ENCODE measurements at places on chromosomes 4 and X.

DNA sequence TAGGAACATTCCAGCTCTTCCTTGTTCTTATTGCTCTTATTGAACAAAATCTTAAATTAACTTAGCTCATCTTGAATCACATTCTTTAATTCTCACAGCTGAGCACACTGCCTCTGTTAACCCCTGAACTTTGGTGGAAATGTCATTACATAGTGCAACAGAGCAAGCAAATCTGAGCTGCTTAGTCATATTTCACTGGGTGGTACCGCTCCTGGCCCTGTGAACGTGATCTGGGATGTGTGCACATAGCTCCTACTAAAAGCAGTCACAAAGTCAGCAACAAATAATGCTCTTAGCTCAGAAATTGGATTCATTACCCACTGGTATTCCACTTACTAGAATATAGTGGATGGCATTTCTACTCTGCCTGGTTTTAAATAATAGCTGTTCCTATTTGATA lies 27.9 kb downstream of the ARHGEF6 start:
- peak; percentile 57 for DNase-seq

GRCh38 chr4:60326735-60327134 lies 873.4 kb upstream of the ADGRL3 start:
- DNase-seq = no peak

GRCh38 chr4:26985873-26986272 lies 125.2 kb downstream of the STIM2 start:
- peak; percentile 38 for DNase-seq

- no peak for DNase-seq
These were observed 113.0 kb downstream of the DTHD1 start for GRCh38 chr4:36394352-36394903.

GRCh38 chrX:56733459-56734046 lies 4.5 kb downstream of the NBDY start:
- peak; percentile 51 for DNase-seq

DNA sequence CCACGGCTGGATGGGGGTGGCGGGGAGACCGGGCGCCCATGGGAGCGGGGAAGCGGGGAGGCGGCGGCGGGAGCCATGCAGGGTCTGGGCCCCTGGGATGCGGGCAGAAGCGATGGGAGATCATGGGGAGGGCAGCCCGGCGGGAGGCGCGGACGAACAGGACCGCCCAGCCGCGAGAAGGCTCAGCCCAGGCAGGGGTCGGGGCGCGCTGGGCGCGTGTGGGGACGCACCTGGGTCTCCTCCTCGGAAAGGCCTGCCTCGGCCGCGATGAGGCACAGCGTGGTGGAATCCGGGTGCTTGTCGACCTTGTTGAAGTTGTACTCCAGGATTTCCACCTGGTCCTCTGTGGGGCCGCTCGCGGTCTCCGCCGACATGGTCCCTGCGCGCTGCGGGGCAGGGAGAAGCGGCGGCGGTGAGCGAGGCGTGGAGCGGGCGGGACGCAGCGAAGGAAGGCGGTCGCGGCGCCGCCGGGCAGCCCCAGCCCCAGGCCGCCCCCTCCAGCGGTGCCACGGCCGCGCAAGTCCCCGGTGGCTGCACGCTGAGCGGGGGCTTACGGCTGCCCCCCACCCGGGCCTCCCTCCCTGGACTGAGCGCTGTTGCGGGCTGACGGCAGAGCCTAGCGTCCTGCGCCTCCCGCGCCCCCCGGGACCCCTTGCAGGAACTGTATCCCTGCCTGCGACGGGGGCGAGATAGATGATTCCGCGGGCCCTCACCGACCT lies 25.3 kb downstream of the HOPX start:
- no peak for DNase-seq

DNA sequence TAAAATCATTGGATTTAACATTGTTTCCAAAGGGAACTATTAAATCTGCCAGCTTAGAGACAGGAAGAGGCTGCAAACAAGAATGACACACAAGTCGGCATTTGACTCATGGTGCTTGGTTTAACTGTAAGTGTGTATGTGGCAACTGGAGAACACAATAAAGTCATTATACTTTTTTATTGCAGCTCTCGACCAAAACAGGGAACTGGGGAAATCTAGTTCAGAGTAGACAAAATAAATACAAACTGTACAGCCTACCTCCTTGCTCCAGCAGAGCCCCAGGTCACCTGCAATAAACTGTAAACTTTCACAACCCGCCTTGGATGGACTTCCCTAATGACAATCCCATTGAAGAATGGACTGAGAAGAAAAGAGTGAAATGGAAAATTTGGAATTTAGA lies 24.0 kb downstream of the NPY5R start:
- no peak for DNase-seq

DNA sequence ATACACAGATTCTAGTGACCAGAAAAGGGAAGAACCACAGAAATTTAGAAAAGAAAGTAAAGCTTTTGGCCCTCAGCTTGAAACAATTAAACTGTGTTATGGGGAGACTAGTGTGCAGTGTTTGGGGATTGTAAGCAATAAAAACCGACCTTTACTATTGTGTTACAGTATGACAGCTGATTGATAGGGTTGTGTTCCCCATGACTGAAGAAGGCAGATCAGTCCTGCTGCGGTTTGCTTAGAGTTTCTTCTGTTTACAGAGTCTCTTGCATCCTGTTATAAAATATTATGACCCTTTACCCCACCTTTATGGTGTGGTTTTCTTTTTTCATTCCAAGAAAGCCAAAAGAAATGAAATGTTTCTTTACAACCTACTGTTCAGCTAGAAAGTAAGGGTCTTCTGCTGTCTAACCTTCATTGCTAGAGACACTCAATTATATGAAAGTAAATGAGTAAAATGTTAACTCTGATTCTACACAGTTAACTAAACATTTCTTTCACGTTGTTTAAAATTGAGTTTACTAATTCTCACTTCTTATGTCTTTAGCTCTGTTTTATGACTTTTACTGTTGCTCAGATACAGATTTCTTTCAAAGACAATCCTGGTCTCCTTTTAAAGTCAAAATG lies 18.1 kb downstream of the CHIC1 start:
- no peak for DNase-seq

GRCh38 chr4:38920677-38921076 lies 53.1 kb downstream of the FAM114A1 start:
- no peak for DNase-seq

GRCh38 chr4:48947731-48948130 lies 38.3 kb upstream of the CWH43 start:
- DNase-seq = no peak

DNA sequence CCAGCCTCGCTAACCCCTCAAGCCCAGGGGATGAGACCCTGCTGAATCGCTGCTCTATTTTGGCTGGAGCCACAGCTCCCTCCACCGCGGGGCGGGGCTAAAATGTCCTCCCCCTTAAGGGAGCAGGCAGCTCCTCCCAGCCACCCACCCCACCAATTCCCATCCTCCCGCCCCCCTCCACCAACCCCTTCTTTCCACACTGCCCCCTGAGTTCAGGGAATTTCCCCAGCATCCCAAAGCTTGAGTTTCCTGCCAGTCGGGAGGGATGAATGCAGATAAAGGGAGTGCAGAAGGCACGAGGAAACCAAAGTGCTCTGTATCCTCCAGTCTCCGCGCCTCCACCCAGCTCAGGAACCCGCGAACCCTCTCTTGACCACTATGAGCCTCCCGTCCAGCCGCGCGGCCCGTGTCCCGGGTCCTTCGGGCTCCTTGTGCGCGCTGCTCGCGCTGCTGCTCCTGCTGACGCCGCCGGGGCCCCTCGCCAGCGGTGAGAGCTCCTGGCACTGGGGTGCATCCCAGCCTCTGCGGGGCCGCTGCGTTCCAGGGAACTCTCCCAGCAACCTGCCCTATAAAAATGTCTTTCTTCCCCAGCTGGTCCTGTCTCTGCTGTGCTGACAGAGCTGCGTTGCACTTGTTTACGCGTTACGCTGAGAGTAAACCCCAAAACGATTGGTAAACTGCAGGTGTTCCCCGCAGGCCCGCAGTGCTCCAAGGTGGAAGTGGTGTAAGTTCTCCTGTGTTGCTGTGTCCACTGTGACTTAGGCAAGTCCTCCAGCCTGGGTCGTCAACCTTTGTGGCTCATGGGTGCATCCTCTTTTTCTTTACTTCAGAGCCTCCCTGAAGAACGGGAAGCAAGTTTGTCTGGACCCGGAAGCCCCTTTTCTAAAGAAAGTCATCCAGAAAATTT lies at the start of gene CXCL6:
Gene CXCL6 (plus strand): TSS at position 306 of the 907 bp plus-strand sequence. CDS start 73 bp downstream, at position 379.
- DNase-seq = no peak

GRCh38 chr4:7410446-7410845 lies 24.3 kb downstream of the PSAPL1 start:
- DNase-seq = no peak

GRCh38 chr4:67366311-67366861 lies 178.9 kb downstream of the CENPC start:
- DNase-seq = no peak

DNA sequence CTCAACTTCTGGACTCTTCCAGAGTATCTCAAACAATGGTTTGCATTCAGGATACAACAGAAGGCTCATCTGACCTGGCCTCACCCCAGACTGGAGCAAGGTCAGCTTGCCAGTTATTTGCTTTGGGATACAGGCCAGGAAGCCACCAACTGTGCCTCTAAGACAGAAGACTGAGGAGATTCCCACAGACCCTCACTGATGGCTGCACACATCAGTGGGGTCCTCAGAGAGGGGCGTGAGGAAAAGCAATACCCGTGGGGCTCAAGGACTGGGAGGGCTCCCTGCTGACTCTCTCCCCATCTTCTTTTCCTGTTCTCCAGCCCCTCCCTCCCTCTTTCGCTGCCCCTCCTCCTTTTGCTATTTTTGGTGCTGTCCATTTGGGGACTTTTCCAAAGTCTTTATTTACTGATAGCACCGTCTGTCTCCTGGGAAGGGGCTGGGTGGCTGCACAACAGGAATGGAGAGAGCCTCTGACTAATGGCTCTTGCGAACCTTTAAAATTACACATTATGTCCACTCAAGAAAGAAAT lies 23.2 kb downstream of the RELL1 start:
- no peak for DNase-seq

- no peak for DNase-seq
These were observed 1563.4 kb downstream of the C4orf33 start for GRCh38 chr4:130659320-130659719.

DNA sequence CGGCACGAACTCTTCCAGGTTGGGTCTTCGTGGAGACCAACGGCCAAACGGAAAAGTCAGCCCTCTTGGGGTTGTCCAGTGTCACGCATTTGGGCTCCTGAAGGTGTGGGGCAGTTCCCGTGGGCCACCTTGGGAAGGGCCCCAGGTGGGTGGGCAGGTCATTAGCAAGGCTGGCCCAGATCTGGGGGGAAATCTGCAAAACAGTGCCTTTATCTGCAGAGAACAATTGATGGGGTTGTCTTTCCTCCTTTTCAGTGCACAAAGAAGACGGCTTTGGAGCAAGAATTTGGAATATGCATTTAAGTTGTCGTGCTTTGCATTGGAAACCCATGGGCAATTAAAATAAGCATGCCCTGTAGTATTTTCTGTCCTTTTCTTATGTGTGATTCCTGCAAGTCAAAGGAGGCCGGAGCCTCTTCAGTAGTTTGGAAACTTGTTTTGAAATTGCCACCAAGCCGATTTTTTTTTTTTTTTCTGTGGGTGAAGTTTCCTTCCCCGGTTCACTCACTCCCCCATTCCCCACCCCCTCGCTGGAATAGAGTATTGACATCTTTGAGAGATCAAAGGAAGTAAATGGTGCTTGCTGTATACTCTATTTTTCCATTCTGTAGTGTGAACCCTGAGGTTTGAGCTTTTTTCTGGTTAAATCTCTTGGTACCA lies 9.8 kb downstream of the ZIC3 start:
- no peak for DNase-seq
